ENCODE measurements at places on chromosomes 6 and 20. TPM values are rescaled to one million over a fixed set of nuclear protein-coding genes. Genes with fewer than 3 reads are reported as not detected.

PLEKHG1 gene
- 1.3 TPM for total RNA-seq

SYS1 gene
- total RNA-seq, result 51.3 TPM

SIM1 gene
- total RNA-seq, result not detected

SYCP2L gene
- total RNA-seq, result not detected

EPB41L1 gene
- total RNA-seq, result 12.0 TPM

RNF217 gene
- 21.4 TPM for total RNA-seq

SUN5 gene
- not detected for total RNA-seq

PRPH2 gene
- total RNA-seq, result 2.6 TPM

DEFB115 gene
- not detected for total RNA-seq

FNDC11 gene
- 0.43 TPM for total RNA-seq

ATG5 gene
- 50.4 TPM for total RNA-seq

HLA-DRB5 gene
- total RNA-seq, result not detected

BFSP1 gene
- 3.9 TPM for total RNA-seq

CDH22 gene
- not detected for total RNA-seq

MAP7 gene
- total RNA-seq, result 1.1 TPM

OTOR gene
- total RNA-seq, result not detected

RFX6 gene
- not detected for total RNA-seq

SOX18 gene
- total RNA-seq, result 0.43 TPM

CCNC gene
- 97.1 TPM for total RNA-seq

ASIP gene
- not detected for total RNA-seq

COL19A1 gene
- total RNA-seq, result 1.9 TPM

GRIK2 gene
- total RNA-seq, result 0.44 TPM

RAET1L gene
- total RNA-seq, result not detected

SLC18B1 gene
- 3.1 TPM for total RNA-seq

GPLD1 gene
- 0.14 TPM for total RNA-seq

HS3ST5 gene
- not detected for total RNA-seq

TMEM239 gene
- not detected for total RNA-seq

SULF2 gene
- 5.5 TPM for total RNA-seq

NEURL2 gene
- total RNA-seq, result 11.8 TPM

HLA-DMA gene
- 1.5 TPM for total RNA-seq

DDX43 gene
- total RNA-seq, result 14.4 TPM

ABCF1 gene
- 53.1 TPM for total RNA-seq

TPX2 gene
- total RNA-seq, result 123 TPM

HSPA1A gene
- 101 TPM for total RNA-seq

BPIFB4 gene
- not detected for total RNA-seq

KIF25 gene
- total RNA-seq, result 0.14 TPM

TAAR8 gene
- total RNA-seq, result not detected

TBX18 gene
- total RNA-seq, result 8.8 TPM

FAM209B gene
- total RNA-seq, result not detected

NRM gene
- total RNA-seq, result 7.3 TPM

MACROD2 gene
- 0.88 TPM for total RNA-seq

KIFC1 gene
- 68.3 TPM for total RNA-seq

ITPA gene
- total RNA-seq, result 31.5 TPM

FHL5 gene
- total RNA-seq, result not detected

MROH8 gene
- total RNA-seq, result 1.7 TPM

COL12A1 gene
- total RNA-seq, result 404 TPM

GNMT gene
- total RNA-seq, result not detected

STK35 gene
- total RNA-seq, result 28.1 TPM

FERMT1 gene
- 7.3 TPM for total RNA-seq

KIAA0408 gene
- 1.1 TPM for total RNA-seq

COL9A3 gene
- 0.43 TPM for total RNA-seq

APOM gene
- total RNA-seq, result 0.72 TPM

CCDC28A gene
- 8.0 TPM for total RNA-seq
